Stimulated activated CD8-positive, alpha-beta memory T cell treated with anti-CD3 and anti-CD28 coated beads, Interleukin-7, amount 100 ng/mL, for 4 hours (primary cell): ENCODE measurements at places on chromosomes 12 and 14.

- no peak for DNase-seq
Measured at GRCh38 chr12:96720363-96720705, 186.7 kb upstream of the NEDD1 start.

- no peak for DNase-seq
Measured at GRCh38 chr12:68821357-68822188, 13.6 kb downstream of the MDM2 start.

- DNase-seq: no peak
Measured at GRCh38 chr12:110940296-110940695, 19.9 kb upstream of the MYL2 start.

GRCh38 chr12:75844049-75844770, 187.4 kb downstream of the PHLDA1 start:
- no peak for DNase-seq

DNA sequence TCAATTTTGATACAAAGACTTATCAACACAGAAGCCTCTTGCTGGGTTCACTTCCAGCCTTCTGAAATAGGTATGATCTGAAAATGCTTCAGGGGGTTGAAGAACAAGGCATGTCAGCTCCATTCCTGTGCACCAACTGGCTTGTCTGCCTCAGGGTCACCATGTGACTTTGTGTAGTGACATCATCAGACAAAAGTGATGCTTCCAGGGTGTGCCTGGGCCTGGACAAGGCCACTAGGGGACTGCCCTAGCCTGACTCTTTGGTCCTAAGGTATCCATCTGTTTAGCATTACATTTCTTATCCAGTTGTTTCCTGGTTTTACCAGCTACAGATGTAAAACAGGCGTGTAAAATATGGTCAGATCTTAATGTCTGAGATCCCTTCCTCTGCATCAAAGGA, 155.6 kb downstream of the CAND1 start:
- DNase-seq: no peak

DNA sequence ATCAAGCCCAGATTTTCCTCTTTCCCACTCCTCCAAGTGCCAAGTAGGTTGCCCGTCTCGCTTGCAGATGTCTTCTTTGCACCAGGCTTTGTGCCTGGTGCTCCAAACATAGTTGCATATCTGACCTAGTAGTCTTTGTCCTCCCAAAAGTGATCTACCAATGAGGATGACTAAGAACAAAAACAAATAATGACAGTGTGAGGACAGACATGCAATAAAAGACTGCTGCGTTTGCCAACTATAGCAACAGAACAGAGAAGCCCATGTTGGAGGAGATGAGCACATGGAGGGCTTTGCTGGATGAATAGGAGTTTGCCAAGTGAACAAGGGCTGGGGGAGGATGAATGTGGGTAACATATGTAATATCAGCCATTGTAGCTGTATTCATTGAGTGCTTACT, 15.6 kb downstream of the DTX1 start:
- DNase-seq: no peak

DNA sequence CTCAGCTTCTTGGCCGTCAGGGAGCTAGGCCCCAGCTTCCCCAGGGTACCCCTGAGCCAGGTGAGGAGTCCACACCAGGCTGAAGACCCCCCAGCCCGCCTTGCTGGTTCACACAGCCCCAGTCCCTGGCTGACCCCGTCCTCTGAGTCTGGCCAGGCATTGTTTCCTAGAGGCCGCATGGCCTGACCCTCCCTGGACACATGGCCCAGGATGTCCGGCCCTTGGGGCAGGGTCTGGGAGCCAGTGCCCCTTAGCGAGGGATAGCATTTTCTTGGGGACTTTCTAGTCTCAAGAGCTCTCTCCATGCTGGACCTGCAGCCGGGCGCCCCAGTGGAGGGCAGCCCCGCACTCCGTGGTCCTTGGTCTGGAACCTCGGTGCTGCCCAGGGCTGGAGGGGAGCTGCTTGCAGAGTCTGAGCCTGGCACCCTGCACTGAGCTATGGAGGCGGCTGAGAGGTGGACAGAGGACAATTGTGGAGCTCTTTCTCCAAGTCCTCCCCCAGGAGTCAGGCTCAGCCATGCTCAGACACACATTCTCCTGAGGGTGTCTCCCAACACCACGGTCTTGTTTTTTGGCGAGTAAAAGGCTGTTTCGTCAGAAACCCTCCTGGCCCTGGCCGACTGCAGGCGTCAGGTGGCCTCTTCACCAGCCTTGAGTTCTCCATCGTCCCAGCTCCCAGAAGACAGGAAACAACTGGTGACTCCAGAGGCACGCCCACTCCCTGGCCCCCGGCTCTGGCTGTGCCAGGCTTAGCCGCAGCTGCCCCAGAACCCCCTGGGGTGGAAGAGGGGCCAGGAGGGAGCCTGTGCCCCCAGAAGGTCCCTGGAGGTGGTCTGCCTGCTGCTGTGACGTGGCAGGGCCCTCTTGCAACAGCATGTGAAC, 17.6 kb upstream of the CRIP2 start:
- no peak for DNase-seq

GRCh38 chr14:100709289-100710284, 17.1 kb upstream of the DLK1 start:
- DNase-seq: no peak

GRCh38 chr14:72546344-72547016, 347.4 kb downstream of the DPF3 start:
- DNase-seq: no peak

DNA sequence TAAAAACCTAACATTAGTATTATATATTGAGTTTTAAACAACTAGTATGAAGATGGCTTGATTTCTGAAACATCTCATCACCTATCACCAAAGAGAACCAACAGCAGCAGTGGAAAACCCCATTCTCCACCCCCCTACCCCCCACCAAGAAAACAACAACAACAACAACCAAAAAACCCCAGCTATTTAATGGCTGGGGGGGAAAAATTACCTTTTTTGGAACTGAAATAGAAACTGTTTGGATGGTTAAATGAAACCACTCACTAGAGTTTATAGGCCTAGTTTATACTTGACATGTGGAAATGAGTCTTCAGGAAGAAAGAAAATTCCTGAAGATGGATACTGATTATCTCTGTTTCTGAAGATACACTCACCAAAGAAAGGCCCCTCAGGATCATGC, 30.3 kb downstream of the PPP2R5E start:
- DNase-seq: no peak

GRCh38 chr14:21902561-21903181, 229.1 kb upstream of the OR4E1 start:
- DNase-seq: no peak

DNA sequence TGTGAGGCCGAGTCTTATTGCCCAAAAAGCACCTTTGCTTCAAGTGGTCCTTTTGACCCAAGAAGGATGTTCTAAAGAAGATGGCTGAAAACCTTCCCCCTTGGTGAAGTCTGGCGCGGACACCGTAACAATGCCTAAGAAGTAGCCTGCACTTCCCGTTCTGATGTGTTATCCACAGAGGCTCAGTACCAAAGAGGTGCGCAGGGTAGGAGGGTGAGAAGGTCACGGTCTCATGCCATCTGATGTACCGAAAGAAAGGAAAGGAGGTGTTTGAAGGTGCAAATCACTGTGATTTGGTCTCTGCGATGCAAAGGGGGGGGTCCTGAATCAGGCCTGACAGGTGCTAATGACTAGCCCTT, 9.9 kb downstream of the PEBP1 start:
- no peak for DNase-seq

GRCh38 chr12:72618764-72619163, 346.6 kb downstream of the TRHDE start:
- DNase-seq: no peak

DNA sequence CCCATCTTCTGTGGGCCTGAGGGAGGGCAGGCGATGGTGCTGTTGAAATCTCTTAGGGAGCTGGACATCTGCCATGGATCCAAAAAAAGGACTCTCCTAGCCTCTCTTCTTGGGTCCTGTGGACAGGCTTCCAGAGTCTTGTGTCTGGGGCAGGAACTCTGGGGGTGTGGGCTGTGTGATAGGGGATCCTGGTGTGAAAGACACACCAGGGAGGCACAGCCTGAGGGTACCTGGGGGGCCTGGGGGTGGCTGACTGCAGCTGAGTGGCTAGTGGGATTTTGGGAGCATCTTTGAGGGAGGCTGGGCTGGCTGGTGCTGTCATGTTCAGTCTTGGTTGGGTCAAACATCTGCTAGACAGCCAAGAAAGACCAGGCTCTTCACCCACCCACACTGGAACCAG, 1.8 kb upstream of the KRT83 start:
- DNase-seq: no peak

GRCh38 chr14:37230551-37231194, 32.9 kb downstream of the MIPOL1 start:
- DNase-seq: no peak

GRCh38 chr14:24068711-24069410, 2.5 kb upstream of the CPNE6 start:
- DNase-seq: no peak

GRCh38 chr14:82510007-82510406, 976.4 kb upstream of the SEL1L start:
- no peak for DNase-seq

DNA sequence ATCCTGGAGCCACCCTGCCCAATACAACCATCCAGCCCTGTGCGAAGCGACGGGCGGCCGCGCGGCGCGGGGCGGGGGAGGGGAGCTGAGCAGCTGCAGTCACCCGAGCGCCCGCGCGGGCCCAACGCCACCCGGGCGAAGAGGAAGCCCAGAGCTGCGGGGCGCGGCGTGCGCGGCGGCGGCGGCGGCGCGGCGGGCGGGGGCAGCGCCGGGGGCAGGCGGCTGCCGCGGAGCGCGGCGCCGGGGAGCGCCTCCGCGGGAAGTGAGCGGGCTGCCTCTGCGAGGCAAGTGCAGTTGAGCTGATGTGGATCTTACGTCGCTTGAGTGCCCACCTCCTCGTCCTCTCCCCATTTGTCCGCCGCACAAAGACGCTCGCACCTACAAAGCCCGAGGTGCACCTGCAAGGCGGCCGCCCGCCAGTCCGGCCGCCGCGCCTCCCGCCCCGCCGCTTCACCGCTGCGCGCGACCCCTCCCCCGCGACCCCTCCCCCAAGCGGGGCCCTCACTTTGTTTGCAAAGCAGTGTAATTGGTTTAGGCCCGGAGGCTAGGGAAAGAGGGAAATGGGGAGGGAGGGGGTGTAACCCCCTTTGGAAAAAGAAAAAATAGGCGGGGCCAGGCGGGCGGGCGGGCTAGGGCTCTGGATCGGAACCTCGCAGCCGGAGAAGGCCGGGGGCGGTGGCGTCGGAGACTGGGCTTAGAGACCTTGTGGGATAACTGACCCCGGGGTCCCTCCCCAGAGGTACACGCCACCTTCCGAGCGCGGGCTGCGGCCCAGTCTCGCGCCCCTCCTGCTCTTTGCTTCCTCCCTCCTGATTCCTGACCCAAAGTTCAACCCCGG, at the start of the genes FOXA1 and TTC6:
Gene FOXA1 (minus strand): TSS at position 279 of the 838 bp plus-strand sequence. CDS start 277 bp downstream, at position 2.
Gene TTC6 (plus strand): TSS at position 659 of the 838 bp plus-strand sequence. CDS start 26,436 bp downstream, outside the sequence.
- DNase-seq: no peak

- DNase-seq: no peak
Measured at GRCh38 chr14:56120091-56120691, 2.0 kb downstream of the PELI2 start.

GRCh38 chr14:104550861-104551728, 28.5 kb upstream of the C14orf180 start:
- DNase-seq: no peak

DNA sequence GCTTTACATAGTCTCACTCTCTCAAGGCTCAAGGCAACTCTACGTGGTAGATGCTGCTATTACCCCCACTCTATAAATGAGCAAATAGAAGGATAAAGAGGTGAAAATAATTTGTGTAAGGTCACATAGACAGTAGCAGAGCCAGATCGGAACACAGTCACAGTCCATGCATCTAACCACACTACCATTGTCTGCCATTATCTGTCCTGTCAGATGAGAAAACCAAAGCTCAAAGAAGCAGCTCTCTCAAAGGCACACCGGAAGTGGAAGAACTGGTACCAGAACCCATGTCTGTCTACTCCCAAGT, 134.4 kb upstream of the NUDT4 start:
- DNase-seq: no peak

GRCh38 chr14:74549588-74549987, 56.0 kb downstream of the ISCA2 start:
- no peak for DNase-seq

- no peak for DNase-seq
Measured at GRCh38 chr12:46489951-46490388, 117.4 kb upstream of the SLC38A2 start.

DNA sequence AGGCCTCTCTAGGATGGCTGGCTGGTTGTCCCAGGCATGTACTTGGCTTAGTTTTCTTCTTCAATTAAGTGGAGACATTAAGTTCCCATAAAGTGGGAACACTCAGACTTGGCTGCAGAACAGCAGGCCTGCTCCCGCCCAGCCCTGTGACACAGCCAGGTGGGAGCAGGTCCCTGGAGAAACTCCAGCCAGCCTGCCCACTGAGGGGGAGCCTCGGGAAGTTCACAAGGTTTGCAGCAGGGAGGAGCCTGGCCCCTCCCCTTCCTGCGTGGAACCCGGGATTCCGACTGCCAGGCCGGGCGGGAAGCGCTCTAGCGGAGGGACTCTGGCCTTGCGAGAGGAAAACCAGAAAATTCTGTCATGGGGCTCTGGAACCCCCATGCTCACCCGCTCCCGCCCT, 98.3 kb upstream of the EVL start:
- no peak for DNase-seq

DNA sequence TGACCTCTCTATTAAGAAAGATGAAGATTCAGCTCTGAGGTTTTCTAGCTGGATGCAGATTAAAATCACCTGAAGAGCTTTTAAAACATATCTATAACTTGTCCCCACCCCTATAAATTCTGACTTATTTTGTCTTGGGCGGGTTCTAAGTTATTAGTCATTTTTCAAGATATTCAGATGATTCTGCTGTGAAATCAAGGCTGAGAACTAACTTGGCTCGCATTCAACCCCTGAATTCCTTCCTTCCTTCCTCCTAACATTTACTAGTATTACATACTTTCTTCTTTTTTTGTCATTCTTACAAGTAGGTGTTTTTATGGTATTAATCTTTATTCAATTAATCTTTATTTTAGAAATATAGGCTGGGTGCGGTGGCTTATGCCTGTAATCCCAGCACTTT, 55.4 kb downstream of the SSPN start:
- DNase-seq: no peak

- DNase-seq: no peak
Measured at GRCh38 chr14:68249661-68250451, 430.3 kb downstream of the RAD51B start.

- DNase-seq: no peak
Measured at GRCh38 chr14:74754157-74754556, 9.0 kb upstream of the YLPM1 start.

GRCh38 chr14:72847721-72848120, 46.2 kb downstream of the DPF3 start:
- DNase-seq: no peak

DNA sequence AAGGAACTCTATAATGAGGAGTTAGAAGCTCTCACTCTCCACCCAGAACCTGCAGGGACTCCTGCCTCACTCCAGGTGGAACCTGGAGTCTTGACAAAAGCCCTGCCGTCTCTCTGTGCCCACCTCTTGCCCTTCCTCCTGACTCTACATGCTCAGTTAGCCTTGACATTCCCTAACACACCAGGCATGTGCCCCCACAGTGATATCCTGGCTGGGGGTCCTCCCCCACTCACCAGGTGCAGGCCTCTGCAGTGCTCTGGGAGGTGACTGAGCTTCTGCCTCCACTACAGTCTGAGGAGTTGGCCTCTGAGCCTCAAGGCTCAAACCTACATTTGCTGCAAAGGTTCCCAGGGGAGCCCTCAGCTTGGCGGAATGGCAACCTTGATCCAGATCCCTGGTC, 300.7 kb downstream of the ADGRD1 start:
- no peak for DNase-seq
